ENCODE measurements at places on chromosomes 12 and 14.

- DNase-seq = no peak
These were observed 1.1 kb upstream of the HEBP1 start for GRCh38 chr12:13000925-13001774.

GRCh38 chr12:5856692-5857091, 88.4 kb downstream of the ANO2 start:
- DNase-seq = no peak

DNA sequence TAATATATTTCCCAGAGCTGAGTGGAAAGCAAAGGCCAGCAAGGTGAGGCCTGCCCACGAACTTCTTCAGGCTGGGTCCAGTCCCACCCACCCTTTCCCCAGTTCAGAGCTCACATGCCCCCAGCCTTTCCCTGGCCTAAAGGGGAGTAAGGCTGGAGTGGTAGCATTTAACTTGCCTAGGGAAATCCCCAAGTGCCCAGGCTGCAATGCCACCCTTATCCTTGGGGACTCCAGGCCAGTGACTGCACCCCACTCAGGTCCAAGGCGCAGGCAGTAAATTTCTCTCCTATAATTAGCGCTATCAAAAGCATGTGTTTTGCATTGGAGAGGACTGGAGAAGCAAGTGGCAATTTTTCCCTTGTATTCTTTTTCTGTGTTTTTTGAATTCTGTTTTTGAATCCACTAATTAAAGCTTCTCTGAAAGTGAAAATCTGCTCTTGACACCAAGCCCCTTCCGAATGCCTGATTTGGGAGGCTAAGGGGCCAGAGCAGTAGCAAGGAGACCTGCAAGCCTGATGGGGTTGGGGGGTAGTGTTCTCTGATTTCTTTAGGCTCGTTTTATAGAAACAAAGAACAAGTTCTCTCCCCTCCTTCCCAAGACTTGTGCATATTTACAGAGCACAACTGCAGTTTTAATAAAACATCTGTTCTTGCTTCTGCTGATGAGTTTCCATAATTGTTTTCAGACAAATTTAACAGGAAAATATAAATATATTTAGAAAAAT, 3.5 kb upstream of the HOXC6 start:
- DNase-seq = no peak

DNA sequence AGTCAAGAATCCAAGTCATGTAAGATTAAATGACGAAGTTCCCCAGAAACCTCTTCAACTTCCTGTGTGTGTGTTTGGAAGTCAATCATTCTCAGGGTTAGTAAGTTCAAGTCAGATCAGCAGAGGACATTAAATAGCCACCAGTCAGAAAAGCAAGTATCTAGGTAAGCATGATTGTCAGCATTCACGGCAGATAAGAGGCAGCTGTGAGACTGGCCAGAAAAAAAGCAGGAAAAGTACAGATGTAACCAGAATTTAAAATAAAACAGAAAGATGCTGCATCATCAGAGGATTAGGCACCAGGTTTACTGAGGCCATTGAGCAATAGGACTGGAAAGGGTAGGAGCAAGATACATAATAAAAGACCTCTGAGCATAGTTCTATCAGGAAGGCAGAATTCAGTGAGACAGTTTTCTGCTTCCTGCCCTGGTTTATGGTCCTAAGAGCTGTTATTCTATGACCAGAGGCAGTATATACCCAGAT, 606.9 kb downstream of the FSCB start:
- no peak for DNase-seq

DNA sequence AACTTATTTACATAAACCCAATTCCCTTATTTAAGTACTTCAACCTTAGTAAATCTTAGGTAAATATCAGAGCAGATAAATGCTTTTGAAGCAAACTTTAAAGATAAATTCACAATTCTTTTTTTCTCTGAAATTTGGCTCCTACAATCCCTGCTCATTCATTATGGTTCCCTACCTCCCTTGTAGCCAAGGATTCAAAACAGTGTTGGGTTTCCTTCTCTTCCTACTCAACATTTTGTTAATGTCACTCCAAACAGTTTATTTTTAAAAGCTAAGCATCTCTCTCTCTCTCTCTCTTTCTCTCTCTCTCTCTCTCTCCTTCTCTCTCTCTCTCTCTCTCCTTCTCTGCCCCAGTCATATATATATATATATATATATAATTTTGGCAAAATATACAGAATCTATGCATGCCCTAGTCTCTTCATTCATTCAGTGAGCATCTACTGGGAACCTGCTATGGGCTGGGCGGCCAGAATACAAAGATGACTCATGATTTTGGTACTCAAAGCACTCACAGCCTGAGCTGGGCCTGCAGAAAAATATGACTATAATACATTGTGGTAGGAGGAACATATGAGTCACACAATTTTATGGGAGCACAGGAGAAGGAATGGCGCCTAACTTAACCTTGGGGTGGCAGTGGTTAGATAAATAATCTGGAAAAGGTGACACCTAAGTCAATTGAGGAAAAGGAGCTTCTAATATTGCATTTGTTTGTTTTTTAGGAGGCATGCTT, 123.7 kb upstream of the DHRS4 start:
- DNase-seq = no peak

DNA sequence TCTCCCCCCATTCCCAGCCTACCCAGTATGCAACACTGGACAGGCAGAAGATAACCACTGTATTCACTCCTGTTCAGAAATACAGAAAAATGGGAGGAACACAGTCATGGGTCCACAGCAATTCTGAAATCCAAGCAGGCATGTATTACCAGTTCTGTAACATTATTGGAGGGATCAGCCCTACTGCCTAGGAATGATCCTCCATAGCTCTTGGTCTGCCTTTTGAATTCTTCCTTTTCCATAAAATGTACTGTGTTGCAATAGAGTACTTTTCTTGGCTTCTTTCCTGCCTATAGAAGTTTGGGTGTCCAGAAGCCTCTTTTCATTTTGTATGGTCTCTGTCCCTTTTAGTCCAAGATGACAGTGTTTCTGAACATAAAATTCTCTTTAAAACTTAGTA, 46.5 kb downstream of the SPATS2 start:
- no peak for DNase-seq

DNA sequence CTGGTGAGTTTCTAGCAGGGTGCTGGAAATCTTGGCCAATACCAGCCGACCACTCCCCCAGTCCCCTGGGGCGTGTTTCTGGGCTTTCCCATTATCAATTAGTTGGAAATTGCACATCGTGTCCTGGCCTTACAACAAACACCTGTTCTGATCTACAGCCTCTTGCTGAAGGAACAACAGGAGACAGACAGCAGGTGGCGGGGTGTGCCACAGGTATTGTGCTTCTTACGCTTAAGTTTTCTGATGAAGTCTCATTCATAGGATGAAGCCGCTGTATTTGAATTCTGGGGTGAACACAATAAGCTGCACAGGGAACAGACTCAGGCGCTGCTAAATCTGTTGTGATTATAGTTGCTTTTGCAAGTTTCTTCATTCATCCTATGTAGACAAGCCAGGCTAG, 703 bp downstream of the HIGD1C start:
- no peak for DNase-seq

DNA sequence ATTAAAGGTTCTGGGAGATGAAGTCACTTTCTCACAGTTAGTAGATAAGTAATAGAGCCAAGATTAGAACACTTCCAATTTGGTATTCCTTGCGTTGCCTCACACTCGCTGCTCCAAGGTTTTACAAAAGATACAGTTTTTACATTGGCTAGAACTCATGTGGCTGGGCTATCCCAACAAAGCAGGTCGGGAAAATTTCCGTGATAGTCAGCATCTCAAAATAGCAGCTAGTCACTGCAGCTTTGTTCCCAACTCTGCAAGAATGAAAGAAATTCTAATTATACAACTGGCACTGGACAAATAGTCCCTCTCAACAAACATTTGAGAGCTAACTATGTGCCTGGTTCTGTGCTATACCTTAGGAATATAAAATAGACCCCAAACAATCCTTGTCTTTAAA, 24.6 kb upstream of the PPP1R12A start:
- DNase-seq = no peak

DNA sequence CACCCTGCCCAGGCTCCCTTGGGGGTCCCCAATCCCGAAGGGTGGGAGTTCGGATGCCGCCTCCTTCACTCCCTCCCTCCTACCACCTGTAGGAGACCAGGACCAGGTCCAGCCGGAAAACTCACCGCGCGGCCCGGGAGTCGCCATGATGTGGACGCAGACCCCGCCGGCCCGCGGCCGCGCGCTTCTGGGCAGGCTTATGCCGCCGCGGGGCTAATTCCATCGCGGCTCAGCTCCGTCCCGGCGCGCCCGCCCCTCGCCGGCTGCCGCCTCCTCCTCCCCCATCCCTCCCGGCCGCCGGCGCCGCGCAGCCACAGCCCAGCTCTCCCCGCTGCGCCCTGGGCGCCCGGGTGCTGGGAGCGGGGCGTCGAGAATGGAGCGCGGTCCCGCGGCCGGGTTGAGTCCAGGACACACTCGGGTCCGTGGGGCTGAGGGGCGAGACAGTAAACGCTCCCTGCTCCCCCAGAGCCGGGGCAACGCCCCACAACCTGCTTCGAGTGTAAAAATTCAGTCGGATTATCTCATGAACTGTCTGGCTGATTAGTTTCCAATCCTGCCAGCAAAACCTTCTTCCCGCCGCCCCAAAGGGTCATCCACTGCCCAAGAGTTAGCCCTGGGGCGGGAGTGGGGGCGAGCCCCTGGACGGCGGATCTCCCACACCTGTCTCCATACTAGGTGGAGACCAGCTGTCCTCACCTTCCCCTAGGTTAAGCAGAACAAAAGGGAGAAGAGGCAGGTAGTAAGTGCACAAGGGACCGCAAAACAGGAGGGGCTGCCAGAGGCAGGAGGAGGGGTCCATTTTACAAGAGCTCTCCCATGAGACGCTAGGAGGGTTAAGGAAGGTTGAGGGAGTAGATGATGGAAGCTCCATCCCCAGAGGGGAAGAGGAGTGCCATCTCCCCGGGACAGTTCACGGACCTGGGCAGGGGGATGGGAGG, at the start of gene ANO2:
ANO2 (minus strand) TSS at position 189 of the 938 bp plus-strand sequence; CDS start at position 147, 42 bp downstream.
- DNase-seq = no peak

- no peak for DNase-seq
These were observed 38.0 kb downstream of the RIMBP2 start for GRCh38 chr12:130677957-130678558.

DNA sequence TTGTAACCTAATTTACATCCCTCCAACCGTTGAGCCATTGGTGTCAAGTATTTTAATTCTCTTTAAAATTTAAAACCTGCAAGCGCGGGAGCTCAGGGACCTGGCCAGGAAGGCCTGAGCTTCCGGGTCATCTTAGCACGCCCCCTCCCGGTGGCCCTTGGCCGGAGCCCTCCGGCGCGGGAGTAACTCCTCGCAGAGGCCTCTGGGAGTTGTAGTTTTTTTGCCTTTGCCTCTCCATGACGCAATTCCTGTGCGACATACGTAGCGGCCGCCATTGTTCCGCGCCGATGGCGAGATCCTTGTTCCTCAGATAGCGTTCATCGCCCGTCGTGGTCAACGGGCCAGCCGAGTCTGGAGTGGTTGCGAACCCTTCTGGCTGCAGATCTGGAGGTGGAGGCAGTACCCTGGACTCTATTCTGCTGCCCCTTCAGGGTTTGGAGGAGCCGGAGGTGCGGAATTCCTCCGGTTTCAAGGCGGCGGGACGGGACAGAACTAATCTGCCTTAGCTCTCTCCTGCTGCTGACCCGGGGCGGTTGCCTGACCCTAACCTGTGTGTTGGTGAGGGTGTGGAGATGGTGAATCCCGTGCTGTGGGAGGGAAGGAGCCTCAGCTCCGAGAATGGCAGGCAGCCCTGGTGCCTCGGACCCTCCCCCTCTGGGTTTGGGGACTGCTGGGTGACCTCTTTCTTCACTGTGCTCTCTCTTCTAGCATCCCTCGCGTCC, at the start of gene ZNF268:
ZNF268 (plus strand) TSS at position 258 of the 722 bp plus-strand sequence. CDS start 503 bp downstream, outside the sequence.
- peak; percentile 41 for DNase-seq

DNA sequence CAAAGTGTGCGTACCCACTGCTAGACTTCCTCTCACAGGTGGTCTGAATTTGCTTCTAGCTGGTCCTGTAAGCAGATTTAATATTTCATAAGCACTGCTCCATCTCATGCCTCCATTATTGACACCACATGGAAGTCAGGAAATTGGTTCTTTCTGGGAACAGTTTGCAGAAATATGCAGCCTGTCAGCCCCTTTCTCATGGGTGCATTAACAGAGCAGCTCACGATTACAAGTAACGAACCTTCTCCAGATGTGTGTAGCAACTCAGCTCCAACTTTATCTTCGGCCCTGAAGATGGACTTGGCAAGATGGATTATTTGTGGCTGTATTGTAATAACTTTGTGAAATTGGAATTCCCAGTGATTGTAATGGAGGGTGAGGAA, 214.5 kb upstream of the DDHD1 start:
- no peak for DNase-seq

GRCh38 chr14:85399186-85399585, 130.8 kb upstream of the FLRT2 start:
- DNase-seq = no peak

DNA sequence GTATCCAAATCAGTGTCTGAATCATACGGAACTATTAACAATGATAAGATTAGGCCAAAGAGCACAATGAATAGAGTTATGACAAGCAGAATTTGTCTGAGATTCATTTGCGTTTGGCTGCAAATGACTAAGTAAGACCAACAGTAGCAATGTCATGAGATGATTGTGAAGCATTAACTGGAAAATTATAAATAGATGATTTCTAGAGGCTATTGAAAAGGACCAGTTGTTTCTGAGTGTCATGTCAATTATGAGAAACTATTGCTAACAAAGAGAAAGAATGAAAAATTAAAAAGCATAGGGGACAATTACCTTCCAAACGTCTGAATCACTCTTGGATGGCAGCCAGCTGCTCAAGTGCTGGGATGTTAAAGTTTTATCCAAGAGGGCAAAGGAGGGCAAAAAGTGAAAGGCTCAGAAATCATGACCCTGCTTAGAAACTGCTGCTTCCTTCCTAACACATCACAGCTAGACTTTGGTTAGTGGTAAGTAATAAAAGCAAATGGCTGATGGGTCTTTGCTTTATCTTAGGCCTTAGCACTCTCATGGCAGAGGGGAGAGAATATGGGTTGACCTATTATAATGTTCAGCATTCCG, 89.0 kb downstream of the AKAP6 start:
- DNase-seq = no peak

- no peak for DNase-seq
These were observed 185.2 kb downstream of the TMTC3 start for GRCh38 chr12:88327276-88327675.

DNA sequence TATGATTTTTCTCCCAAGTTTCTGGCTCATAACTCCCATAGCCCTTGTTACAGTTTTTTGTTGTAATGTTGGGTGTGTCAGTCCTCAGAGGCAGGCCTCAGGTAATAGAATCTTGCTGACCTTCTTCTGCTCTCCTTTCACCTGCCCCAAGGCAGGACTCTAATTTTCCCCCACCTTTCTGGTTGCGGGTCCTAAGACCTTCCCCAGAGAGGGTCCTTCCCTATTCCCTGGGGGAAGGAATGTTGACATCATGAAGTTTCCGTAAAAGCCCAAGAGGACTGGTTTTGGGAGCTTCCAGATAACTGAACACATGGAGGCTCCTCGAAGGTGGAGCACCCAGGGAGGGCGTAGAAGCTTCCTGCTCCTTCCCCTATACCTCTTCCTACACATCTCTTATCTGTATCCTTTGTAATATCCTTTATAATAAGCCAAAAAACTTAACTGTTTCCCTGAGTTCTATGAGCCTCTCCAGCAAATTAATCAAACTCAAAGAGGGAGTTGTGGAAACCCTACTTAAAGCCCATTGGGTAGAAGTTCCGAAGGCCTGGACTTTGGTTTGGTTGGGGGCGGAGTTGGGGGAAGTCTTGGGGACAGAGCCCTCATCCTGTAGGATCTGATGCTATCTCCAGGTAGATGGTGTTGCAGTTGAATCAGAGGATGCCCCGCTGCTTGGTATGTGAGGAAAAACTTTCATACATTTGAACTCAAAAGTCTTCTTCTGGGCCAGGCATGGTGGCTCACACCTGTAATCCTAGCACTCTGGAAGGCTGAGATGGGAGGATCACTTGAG, 9.0 kb upstream of the TMED10 start:
- no peak for DNase-seq
